ENCODE measurements at places on chromosomes 4 and X.

- DNase-seq, result peak; percentile 13
Observed at GRCh38 chrX:30568136-30568535, 9.4 kb downstream of the TASL start.

DNA sequence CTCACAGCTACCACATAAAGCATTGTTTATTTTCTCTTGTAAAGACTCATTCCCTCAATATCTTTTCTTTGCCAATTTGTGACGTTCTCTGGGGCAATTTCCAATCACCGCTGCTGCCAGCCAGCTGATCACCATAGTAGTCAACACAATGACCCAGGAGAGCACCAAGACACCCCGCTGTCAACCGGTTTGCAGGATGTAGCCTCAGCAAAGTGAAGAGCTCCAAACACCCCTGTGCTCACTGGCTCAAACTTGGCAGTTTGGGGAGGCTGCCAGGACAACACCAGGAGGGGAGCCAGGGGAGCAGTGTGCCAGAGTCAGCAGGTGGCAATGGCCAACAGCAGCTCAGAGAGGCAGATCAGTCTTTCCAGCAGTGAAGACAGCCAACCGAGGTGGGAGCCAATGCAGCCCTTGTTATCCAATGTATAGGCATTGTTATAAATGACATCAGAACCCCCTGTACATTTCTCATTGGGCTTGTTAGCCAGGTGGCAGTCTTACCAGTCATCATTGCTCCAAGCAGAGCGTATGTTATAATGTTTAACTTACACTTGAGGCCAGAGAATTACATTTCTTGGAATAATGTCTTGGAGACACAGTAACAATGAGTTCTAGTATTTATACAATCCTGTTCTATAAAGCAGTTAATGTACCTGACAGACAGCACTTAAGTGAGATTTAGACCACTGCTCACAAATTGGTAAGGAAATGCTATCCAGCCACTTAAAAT is 274.9 kb upstream of the GK2 start:
- no peak for DNase-seq

DNA sequence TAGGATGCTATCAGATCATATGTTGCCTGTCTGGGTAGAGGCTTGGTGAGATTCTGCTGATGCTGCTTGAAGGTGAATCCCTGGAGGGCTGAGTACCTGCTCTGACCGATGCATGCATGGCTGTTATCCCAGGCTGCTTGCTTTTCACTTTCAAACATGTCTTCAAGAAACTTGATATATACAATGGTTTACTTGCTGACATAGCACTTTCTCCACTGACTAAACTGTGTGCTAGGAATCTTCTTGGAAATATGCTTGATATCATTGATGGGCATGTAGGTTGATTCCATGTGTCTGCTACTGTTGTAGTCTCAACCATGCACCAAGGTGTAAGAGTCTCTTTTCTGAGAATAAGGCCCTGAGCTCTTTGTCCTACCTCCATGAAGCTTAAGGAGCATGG is 79.6 kb upstream of the WDR1 start:
- no peak for DNase-seq

- DNase-seq, result no peak
Observed at GRCh38 chr4:142104041-142104440, 467.7 kb downstream of the IL15 start.

GRCh38 chr4:10456595-10457254 is 501 bp downstream of the ZNF518B start:
- DNase-seq, result no peak

- DNase-seq, result no peak
Observed at GRCh38 chr4:68917016-68917415, 34.6 kb downstream of the UGT2A3 start.

DNA sequence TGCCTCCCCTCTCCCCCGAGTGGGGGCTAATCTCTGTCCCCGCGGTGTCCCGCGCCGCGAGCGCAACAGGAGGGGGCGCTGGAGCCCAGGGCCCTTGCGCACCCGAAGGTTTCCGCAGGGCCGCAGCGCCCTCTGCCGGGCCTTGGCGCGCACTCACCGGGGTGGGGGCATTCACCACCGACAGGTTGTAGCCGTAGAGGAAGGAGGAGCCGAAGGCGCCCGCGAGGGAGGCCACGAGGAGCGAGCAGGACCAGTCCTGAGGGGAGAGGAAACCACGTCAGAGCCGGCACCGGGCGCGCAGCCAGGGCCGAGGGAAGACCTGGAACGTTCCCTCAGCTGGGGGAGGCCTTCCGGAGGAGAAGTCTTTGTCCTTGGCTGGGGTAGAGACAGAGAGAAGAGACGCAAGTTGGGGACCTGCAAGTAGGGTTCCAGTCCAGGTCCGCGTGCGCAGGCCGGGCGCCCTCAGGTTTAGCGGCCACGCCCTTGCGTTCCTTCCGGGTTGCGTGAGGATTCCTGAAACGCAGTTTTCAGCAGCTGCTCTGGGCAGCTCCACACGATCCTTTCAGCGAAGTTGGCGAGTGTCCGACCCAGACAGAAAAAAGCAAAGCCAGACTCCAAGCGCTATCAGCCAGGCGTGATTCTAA is 2.4 kb downstream of the SLC2A9 start:
- peak; percentile 71 for DNase-seq

DNA sequence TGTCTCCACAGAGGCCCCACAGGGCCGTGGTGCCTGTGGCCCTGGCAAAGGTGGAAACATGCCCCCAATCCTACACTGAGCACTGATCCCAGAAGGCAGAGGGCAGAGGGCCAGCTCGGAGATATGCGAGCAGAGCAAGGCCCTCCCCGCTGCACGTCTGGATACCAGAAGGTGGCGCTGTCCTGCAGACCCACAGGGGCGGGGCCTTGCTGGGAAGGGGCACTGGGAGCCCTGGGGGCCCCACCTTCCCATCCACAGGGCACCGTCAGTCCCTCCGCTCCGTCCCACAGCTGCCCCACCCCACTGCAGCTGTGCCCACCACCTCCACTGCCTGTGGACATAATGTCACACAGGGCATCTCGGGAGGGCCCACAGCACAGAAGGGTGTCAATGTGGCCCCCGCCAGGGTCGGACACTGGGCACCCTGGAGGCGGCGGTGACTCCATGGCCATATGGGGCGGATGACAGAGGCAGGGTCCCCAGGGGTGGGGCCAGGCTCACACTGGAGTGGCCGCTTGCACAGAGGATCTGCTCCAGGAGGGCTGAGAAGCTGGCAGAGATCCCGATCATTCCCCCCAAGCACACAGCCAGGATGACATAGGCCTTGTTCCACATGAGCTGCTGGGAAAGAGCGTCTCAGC is 4.8 kb downstream of the SLC49A3 start:
- no peak for DNase-seq

- DNase-seq, result no peak
Observed at GRCh38 chrX:38220415-38221390, at the start of gene SRPX. Gene SRPX (minus strand): TSS chrX:38220871. CDS start chrX:38220792, 79 bp downstream.

DNA sequence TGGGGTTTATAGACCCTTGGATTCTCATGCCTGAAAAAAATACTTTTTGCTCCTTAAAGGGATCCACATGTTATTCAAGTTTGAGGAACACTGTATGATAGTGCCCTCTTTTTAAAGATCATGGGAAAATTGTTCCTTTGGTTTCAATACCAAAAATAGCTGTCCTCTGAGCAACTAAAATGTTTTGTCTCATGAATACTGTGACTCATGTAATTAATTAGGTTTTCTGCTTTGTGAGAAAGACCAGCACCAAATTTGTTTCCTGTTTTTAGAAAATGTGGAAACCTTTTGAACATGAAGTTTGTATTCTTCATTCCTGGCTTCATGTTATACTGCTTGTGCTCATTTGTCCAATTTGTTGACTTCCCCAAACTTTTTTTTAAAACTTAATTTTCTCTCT is 127.6 kb upstream of the SH3RF1 start:
- DNase-seq, result no peak

DNA sequence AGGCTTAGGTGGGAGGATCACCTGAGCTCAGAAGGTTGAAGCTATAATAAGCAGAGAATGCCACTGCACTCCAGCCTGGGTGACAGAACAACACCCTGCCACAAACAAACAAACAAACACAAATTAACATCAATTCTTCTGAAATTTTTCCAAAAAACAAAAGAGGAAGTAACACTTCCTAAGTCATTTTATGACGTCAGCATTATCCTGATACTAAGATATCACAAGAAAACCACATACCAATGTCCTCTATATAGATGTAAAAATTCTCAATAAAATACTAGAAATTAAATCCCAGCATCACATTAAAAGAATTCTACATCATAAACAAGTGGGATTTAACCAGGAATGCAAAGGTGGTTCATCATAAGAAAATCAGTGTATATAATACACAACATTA is 64.4 kb upstream of the STK26 start:
- DNase-seq, result no peak

DNA sequence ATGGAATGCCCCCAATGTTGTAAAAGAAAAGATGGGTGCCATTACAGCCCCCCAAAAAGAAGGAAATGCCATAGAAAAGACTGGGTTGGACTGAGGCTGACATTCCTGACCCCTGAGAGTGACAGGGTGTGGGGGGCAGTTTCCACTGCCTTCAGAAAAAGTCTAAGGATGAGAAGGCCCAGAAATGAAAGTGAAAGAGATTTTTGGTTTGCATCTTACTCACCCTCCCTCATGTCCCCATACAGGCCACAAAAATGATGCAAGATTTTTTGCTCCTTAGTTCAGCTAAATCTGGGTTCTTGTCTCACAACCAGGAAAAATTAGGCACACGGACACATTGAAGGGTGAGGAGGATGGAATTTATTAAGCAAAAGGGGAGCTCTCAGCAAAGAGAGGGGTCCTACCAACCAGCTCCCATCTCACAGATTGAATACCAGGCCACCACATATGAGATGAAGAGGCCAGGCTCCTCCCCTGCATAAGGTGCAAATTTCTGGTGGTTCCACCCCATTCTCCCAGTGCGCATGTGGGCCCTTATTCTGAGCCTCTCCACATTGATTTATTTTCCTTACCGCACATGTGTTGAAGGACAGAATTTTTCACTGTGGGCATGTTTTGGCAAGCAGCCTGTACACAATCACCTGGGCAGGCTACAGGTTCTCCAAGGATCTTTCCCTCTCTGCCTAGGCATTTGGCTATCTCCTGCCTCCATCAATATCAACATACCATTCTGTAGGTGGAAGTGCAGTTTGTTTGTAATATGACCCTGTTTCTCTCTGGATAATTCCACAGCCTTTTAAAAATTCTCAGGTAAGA is 18.8 kb downstream of the PPP4R3C start:
- DNase-seq, result no peak

DNA sequence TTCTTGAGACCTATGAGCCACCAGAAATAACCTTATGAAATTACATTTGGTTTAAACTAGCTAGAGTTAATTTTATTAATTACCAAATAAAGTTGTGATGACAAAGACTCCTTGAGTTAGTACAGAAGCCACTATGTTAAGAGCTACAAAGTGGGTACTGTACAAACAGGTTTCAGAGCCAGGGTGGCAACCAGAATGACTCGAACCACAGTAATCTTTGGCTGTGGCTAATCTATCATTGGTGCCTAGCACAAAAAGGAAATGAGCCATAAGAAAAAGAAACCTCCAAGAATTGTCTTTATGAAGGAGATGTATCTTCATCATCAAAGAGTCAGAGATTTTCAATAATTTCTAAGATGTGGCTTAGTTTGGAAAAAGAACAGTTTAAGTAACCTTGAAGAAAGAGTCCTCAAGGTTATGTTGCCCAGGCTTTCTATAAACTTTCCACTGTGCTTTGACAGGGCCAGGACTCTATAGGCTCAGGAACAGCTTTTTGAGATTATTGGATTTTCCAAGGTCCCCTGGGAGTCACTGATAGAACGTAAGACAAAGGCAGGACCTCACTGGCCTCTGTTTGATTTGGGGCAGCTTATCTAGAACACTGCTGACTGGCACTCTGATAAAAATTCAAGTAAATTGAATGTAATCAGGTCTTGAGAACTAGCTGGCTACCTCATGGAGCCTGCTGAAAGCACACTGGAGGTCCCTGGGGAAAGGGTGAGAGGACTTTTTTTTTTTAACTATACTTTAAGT is 777.7 kb downstream of the STIM2 start:
- peak; percentile 42 for DNase-seq

- DNase-seq, result no peak
Observed at GRCh38 chr4:108937066-108937465, 174.2 kb upstream of the ETNPPL start.
